ENCODE measurements at places on chromosomes 1 and 21. TPM values are rescaled to one million over a fixed set of nuclear protein-coding genes. Genes with fewer than 3 reads are reported as not detected.
A peak's percentile ranks its signal among the peaks of the same experiment; 100 is the strongest.

DNA sequence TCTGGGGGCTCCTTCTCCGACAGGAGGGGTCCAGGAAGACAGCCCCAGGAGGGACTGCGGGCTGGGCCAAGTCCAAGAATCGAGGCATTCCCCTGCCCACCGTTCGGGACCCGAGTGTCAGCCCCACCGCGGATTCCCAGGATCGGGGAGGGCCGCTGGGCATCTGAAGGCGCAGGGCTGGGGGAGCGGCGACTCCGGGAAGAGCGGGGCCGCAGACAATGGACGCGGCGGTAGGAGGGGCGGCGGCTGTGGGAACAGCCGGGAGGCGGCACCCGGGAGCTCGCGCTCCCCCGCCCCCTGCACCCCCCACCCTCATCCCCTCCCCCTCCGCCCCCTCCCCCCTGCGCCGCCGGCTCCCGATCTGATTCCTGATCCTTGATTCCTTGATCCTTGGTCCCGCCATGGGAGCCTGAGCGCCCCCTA lies at the start of gene VANGL2:
Gene VANGL2, plus strand, starts transcription at position 342 of the 423 bp plus-strand sequence. CDS start 15,274 bp downstream, outside the sequence.
- peak; percentile 84 for DNase-seq

GRCh38 chr1:98044766-98045165 lies 123.9 kb upstream of the DPYD start:
- DNase-seq = no peak

DNA sequence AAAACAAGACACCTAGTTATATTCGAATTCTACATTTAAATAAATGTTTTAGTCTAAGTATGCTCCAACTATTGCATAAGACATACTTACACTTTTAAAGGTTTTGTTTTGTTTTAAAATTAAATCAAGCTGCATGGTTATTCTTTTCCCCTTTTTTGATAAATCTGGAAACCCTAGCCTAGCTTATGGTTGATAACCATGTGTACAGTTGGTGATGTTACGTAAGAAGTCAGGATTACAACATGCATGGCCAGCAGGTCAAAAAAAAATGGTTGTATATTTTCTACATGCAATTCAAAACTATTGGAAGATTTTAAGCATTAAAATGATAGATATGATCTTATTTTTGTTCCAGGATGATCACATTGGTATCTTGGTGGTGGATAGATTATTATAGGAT lies 1600.6 kb downstream of the PLA2G4A start:
- DNase-seq = no peak

DNA sequence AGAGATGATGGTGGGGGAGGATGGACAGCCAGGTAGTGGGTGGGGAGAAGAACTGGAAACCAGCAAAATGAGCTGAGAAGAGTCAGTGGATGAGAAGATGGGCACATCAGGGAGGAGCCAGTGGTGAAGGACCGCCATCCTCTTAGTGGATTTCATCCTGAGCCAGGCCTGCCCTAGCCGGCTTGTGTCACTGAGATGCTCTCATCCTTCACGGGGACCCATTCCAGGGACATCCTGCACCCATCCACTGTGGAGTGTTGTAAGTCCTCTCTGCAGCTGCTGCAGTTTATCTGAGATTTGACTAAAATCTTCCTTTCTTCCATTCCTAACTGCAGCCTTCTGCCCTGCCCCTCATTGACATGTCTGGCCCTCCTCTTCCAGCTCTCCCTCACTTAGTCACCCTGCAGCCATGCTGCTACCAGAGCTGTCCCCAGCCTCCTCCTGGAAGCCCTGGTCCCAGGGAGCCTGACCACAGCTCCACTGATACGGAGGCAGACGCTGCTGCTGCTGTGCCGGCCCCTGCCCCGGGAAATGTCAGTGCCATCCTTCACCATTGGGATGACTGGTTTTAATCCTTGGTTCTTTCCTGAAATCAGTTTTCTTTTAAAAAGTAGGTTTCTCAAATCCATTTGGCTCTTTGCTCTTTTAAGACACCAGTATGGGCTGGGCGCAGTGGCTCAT lies 33.2 kb downstream of the STUM start:
- no peak for DNase-seq

GRCh38 chr1:38031513-38031866 lies 15.1 kb downstream of the POU3F1 start:
- DNase-seq = no peak

GRCh38 chr1:211331011-211331709 lies 4.5 kb downstream of the TRAF5 start:
- no peak for DNase-seq

DNA sequence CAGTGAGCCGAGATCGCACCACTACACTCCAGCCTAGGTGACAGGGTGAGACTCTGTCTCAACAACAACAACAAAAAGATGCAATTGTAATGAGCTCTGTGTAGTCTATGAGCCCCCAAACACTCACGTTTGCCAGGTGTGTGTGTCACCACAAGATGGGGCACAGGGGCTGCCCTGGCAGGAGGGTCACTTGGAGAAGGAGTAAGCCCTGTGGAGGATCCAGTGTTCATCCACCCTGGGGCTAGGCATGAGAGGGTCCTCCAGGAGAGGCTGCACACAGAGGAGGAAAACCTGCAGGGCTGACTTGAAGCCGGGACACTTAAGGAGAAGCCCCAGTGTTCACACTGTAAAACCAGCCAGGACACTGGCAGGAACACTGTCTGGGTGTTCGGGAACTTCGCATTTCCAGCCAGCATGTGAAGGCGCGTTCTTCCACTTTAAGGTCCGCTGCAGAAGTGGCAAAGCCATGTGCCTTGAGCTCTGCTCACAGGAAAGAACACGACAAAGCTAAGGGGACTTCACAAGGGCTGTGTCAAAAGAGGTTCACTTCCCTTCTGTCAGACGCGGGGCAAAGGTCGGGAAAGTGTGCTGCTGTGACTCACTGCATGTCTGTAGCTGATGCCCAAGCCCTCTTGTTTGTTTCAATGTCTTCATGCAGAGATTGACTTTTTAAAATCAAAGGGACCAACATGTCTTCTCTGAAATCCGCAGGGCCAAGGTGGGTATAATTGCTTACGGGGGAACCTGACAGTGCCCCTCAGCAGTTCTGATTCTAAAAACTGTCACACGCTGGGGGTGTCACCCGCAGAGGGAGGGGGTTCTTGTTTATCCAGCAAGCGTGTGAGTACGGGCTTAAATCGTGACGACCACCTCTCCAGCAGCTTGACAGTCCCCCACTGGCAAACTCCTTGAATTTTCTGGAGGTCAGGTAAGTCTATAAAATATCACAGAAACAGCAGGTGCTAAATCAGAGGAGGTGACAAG lies 102.8 kb downstream of the RIPK4 start:
- DNase-seq = no peak

DNA sequence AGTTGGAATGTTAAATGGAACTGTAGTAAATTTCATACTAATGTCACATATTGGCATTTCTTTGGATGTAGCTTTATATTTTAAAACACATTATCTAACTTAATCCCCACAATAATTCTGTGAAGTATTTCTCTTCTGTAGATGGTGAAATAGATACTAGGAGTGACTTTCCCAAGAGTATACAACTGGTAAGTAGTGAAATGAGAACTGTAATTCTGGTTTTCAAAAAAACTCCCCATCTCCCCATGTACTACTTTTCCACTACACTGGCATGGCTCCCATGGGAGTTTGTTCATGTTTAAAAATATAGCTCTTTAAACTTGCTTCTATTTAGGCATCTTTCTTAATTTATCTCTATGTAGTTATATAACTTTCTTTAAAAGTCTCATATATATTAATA lies 10.2 kb downstream of the CHML start:
- no peak for DNase-seq

DNA sequence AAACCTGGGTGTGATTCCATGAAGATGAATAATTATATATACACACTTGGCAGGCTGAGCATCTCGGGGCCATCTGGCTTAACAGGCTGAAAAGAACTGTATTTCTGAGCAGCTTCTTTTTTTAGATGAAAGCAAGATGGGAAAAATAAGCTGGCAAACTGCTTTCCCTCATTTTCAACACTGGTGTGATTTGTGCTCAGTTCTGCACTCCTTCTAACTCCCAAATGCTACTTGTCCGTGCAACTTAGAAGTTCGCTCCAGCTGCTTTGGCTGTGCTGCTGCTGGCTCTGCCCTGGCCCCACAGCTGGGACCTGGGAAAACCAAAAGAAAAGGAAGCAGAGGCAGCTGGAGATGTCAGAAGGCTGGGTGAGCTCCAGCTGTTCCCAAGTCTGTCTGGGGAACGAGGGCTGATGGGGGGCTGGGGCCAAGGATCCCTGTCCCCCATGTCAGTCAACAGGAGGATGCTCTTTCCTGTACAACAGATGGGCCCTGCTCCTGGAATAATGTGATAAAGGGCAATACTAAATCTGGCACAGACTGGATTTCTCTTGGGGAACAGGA lies 44.9 kb downstream of the PAFAH2 start:
- DNase-seq = peak; percentile 67

DNA sequence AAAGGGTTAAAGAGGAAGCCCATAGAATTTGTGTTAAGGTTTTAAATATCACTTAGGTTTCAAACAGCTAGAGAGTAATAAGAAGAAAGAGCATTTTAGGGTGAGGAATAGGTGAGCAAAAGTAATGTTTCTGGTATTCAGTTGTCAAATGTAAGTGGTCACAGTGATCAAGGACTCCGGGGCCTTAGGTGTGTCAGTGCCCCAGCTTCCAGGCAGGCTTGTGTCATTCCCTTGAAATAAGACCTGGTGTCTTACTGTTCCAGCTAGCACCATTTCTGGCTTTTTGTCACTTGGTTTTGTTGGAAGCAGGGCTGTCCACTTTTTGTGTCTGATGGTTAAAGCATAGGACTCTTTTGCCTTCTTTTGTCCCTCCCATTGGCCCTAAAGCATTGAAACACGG lies 69.6 kb downstream of the DYRK1A start:
- no peak for DNase-seq

DNA sequence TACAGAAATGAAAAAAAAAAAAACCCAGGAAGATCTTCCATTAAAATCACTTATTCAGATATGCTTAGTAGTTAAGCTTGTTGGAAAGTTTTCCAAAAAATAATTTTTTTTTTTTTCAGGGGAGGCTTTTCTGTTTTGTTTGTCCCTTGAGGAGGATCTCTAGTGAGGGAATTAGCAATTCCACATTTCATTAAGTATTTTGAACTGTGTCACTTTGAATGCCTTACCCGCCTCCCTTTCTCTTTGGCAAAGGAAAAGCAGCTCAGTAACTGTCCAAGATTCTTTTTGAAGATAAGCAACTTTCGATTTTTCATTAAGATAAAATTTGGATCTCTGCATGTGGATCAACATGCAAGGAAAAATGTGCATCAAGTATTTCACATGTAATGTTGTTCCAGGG lies 1.8 kb downstream of the NTNG1 start:
- DNase-seq = no peak

DNA sequence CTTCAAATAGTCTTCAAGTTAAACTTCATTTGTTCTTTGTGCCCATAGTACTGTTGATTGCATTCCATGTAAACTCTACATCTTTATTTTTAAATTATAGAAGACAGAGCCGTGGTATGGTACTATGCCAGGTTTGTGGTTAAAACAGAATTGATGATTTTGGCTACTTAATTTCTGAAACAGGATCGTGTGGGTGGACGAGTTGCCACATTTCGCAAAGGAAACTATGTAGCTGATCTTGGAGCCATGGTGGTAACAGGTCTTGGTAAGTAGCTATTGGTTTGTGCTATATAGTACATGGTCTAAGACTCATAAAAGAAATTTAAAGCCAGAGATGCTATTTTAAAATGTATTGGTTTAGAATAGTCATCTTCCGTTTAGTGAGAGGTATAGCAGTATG lies 38.0 kb downstream of the KDM1A start:
- DNase-seq = no peak

The LAD1 gene
- 28.4 TPM for polyA plus RNA-seq

The SCAF4 gene
- polyA plus RNA-seq = 49.4 TPM

The SLC5A3 gene
- polyA plus RNA-seq = 43.7 TPM
